ENCODE measurements at places on chromosomes 2 and 18.

- peak; percentile 20 for DNase-seq
Observed at GRCh38 chr18:31241900-31242409, 76.0 kb upstream of the DSG1 start.

DNA sequence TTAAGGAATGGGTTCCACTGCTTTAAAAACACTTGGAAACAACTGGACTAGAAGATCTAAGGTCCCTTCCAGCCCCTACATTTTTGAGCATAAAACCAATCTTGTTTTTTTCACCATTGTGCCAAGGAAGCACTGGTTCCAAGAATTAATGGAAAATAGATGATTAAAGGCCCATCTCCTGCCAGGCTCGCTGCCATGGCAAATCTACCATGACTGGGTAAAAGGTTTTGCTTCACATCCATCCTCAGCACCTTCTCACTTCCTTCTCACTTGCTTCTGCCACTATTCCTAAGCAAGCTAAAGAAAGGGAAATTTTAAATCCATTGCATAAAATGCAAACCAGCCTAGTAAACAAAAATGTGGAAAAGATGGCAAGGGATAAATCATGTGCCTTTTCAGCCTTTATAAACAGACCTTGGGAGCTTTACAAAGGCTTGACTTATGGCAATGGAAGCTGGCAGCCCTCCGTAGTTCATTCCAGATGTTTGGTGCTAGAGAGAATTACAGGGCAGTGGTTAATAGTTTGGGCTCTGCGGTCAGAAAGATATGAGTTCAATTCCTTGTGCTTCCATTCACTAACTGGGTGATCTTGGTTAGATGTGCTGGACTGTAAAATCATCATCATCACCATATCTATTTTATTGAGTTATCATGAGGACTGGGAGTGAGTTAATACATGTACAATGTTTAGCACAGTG, 27.0 kb upstream of the ST3GAL5 start:
- DNase-seq, result no peak

DNA sequence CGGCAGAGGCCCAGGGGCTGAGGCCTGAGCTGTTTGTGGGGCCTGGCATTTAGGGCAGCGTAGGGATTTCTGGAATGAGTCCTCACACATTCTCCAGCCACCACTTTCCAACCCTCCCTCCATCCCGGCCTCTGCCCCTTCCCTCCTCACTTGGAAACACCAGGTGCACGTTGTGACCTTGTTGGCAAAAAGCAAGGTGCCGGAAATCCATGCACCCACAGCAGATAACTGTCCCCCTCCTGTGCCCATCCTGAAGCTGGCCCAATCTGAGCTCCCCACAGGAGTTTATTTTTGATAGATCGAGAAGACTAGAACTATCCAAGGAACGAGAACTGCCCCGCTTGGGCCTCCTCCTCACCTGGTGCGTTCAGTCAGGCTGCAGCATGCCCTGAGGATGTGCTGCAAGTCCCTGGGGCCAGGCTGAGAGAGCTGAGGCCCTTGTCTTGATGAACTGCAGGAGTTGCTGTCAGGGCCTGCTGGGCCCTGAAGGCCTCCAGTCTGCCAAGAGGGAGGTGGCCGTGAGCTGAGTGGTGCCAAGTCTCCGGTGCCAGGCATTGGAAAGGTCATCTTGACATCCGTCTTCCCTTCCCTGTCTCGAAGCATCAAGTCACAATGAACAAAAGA, 55.8 kb downstream of the CTIF start:
- DNase-seq, result no peak

- DNase-seq, result no peak
Observed at GRCh38 chr2:197426723-197427603, 7.9 kb downstream of the SF3B1 start.
